ENCODE measurements at places on chromosomes 11 and 22.
A peak's percentile ranks its signal among the peaks of the same experiment; 100 is the strongest.

- no peak for DNase-seq
These were observed 15.3 kb upstream of the MYRF start for GRCh38 chr11:61737131-61737530.

DNA sequence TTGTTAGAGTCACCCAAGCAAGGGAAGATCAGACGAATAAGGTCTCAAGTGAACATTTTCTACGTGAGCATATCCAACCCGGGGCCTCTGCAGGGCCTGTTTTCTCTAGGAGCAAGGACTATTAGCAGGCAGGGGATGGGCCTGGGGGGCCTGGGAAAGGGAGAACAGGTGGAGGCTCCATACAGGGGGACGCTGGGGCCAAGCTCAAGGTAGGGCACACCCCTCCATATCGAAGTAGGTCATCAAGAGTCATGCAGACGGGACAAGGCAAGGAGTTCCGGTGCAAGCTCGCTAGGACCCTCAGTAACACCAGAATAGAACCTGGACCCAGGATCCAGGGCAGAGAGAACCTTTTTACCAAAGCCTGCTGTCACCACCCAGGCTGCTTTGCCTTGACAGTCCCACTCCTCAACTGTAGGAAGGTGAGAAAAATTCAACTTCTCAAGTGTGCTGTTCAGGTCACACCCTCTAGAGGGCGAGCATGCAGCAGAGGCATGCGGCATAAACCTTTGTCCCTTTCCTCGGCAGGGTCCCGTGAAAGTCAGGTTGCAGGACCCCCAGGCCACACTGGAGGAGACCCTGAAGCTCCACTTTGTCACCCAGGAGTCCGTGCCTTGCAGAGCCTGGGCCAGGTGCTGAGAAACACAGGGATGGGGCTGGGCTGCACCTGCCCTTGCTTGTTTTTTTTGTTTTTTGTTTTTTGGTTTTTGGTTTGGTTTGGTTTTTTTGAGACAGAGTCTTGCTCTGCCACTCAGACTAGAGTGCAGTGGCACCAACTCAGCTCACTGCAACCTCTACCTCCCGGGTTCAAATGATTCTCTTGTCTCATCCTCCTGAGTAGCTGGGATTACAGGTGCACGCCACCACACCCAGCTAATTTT is 8.6 kb upstream of the APOBEC3B start:
- peak; percentile 60 for DNase-seq

GRCh38 chr11:102279641-102280170 is 37.6 kb upstream of the BIRC3 start:
- peak; percentile 25 for DNase-seq

DNA sequence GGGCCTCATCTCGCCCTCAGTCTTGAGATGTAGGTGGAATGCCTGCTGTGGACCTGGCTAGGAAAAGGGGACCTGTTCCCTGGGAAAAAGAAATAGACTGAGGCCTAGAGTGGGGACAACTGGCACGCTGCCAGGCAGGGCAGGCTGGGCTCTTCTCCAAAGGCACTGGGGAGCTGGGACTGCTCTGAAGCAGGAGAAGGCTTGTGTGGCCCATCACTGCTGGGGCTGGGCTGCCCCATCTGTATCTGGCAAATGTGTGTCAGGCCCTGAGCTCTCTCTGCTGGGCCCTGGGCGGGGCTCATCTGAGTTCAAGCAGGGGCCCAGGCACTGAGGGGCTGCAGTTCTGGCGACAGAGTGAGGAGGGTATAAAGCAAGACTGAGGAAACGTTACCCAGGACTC is 32.9 kb downstream of the ARVCF start:
- DNase-seq, result no peak

DNA sequence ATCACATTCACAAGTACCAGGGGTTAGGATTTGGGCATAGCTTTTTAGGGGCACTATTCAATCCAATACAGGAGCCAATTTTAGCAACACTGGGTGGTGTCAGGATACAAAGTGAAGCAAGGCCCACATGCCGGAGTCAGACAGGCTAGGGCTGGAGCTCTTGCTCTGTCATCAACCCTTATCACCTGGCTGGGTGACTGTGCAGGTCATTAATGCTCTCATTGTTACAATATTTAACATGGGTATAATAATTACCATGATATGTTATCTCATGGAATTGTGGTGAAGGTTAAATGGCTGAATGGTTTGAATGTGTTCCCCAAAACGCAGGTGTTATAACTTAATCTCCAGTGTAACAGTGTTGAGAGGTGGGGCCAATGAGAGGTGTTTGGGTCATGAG is 143.3 kb upstream of the THY1 start:
- no peak for DNase-seq

DNA sequence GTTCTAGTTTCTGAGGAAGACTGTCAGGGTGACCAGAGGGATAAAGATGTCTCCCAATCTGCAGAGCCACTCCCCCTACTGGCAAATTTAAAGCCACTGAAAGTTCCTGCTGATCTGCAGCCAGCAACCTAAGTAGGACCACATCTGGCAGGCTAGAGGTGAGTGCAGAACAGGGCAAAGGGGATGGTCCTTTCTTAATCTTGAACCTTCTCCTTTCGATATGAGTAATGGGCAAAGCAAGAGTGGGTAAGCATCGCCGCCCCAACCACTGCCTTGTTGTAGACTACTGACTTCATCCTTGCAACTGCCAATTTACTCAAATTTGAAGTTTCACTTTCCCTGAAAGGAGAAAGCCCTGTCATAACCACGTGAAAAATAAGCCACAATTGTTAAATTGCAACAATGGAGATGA is 30.7 kb downstream of the SCUBE2 start:
- peak; percentile 99 for DNase-seq

DNA sequence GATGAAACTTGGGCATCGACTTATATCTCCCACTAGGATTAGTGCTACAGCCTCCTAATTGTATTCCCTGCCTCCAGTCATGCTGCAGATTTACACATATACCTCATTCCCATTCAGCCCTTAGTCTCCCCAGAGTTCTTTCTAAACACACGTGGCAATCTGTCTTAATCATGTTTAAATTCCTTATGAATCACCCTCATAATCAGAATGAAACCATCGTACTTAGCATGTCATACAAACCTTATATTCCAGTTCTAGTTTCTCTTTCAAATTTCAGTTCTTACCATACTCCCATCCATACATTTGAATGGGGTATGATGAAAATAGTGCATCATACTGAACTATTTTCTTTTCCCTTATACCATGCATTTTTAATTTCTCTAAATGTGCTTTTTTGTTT is 6.0 kb upstream of the OR10A2 start:
- peak; percentile 39 for DNase-seq

DNA sequence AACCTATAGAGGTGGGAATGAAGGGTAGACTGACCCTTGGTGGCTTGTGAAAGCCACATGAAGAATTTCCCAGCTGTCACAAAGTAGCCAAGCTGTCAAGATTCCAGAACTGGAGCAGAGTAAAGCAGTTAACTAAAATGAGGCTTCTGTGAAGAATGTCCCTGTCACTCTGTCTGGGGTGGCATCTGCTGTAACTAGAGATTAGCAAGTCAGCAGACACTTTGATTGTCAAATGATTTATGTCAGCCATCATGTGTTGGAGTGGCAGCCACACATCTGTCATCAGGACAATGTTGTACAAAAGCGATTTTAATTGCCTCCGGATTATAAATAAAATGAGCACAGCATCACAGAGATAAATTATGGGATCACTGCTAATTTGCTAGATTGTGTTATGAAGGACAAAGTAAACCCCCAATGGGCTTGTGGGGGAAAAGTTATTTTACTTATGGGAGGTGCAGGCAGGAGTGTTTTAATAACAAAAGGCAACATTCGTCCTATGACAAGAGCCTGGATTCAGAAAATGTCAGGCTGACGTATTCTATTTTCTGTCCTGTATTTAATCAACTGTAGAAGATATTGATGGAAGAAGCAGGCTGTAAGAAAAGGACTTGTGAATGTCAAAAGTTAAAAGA is 270.9 kb downstream of the FAM181B start:
- DNase-seq, result no peak

DNA sequence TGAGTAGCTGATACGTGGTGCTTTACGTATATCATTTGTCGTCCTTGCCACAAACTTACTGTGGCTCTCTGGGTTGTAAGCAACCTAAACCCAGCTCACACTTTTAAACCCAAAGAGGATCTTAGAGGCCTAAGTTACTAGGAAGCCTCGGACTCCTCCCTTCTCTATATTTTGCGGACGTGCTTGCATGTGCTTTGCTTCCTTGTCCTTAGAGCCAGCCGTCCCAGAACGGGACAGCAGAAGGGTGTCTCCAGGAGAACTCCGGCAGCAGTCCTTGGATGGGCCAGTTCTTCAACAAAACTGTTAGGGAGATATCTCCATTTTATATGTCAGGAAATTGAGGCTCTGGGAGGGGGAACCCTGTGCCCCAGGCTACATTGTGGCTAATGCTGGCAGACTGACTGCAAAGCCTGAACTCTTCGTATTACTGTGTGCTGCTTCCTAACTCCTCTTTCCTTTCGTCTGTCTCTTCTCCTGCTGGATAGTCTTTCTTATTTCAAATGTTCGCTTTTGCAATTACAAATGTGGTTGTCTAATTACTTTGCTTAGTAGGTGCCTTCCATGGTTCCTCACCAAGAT is 33.8 kb downstream of the TNRC6B start:
- peak; percentile 55 for DNase-seq

GRCh38 chr11:10023212-10023611 is 270.8 kb downstream of the SBF2 start:
- no peak for DNase-seq

DNA sequence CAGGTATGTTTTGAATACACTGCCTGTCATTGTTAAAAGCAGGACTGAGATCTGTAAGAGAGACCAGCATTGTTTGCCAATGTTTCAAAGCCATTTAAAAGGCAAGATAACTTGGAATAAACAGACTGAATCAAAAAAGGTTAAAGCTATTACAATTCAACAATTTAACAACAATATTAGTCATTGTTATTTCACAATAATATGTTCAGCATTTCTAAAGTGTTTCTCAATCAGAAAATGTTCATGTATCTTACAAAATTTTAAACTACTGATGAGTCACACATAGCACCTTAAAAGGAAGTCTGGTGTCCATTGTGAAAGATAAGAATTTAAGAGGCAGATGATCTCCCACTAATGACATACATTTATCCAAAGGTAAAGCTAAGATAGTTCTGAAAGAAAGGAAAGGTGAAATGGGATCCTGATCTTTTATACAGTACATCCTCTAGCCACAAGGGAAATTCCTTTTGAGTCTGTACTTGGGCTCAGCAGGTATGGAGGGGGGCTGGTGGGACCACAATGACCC is 79.7 kb downstream of the MAML2 start:
- peak; percentile 95 for DNase-seq

DNA sequence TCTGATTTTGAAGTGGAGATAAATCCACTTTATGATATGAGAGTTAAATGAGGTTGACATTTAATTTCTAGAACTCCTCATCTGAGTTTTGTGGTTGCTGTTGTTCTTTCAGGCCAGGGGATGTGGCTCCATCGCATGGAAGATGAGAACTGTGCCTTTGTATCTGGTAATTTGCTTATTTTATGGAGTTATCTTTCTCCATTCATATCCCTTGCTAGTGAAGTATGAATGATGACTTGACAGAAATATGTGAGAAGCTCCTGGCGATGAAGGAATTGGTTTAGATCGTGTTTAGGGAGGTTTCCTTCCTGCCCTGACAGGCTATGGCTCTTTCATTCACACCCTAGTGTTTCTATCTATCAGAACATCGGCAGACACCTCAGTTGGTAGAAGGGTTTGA is 393.7 kb downstream of the ETS1 start:
- no peak for DNase-seq

DNA sequence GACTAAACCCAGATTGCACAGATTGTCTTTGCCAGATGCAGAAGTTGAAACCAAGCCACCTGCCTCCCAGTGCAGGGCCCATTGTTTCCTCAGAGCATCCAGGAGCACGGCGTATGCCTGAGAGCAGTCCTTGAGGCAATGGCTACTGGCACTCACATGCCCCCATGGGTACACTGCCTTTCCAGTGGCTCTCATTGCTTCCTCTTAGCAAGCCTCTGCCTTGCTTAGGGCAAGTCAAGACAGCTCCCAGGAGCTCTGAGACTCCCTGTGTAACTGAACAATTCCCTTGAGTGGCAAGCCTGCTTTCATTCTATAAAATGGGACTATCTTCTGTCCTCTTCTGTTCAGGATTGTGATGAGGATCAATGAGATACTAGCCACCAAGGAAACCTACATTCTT is 4.1 kb downstream of the SYTL2 start:
- no peak for DNase-seq

GRCh38 chr22:31302006-31302405 is 9.7 kb upstream of the PIK3IP1 start:
- DNase-seq, result no peak

- peak; percentile 50 for DNase-seq
These were observed 729.3 kb downstream of the NTM start for GRCh38 chr11:132099692-132100091.

DNA sequence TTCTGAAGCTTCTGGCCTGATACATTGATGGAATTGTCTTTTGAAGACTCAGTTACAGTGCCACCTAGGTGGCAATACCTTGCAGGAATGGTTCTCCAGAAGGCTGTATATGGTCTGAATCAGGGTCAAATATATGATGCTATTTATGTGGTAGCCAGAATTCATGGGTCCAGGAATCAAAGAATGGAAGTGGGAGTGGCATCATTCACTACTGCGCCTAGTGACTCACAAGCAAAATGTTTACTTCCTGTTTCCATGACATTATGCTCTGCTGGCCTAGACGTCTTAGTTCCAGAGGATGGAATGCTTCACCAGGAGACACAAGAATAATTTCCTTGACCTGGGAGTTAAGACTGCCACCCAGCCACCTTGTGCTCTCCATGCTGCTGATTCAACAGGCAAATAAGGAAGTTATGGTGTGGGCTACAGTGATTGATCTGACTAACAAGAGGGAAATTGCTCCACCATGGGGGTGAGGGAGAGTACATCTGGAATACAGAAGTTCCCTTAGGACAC is 491.8 kb downstream of the ETS1 start:
- DNase-seq, result peak; percentile 56

GRCh38 chr22:43592476-43592875 is 180.7 kb downstream of the MPPED1 start:
- DNase-seq, result no peak

DNA sequence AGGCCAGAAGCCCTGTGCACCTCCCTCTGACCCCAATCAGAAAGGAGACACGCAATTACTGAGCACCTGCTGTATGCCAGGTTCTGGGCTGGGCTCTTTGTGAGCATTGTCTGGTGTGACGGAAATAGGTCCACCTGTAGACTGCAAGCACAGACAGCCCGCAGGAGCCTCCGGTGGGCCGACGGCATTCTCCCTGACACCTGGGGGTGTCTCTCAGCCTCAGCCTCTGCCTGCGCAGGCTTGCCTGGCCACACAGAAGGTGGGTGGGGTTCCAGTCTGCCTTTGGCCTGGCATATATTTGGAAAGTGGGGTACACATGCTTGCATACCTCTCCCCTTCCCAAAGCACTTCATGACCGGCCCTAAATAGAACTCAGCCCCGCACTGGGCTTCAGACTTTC is 129.3 kb downstream of the BUD13 start:
- DNase-seq, result no peak
